ENCODE measurements at places on chromosomes 7 and 10. TPM values are rescaled to one million over a fixed set of nuclear protein-coding genes. Genes with fewer than 3 reads are reported as not detected.

- no peak for DNase-seq
Measured at GRCh38 chr7:132412435-132412834, 163.8 kb downstream of the PLXNA4 start.

GRCh38 chr10:31927884-31928548 lies 615 bp downstream of the ARHGAP12 start:
- DNase-seq, result peak; percentile 68

GRCh38 chr10:89032141-89032891 lies 41.7 kb downstream of the FAS start:
- DNase-seq, result no peak

DNA sequence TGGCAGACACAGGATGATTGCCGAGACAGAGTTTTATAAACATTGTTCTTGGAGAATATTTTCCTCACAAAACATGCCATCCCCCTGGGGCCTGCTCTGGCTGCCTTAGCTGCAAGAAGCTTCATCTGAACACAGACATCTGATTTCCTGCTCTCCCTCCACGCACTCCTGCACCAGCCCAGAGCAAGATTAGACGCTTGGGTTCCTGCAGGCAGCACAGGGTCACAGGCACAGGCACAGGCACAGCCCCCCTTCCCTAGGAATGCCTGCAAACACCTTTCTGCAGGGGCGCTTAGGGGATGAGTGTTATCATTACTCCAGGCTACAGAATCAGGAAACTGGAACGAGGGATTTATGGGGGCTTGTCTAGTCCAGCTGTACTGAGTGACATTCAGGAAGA lies 450.3 kb downstream of the GRID1 start:
- no peak for DNase-seq

- no peak for DNase-seq
Measured at GRCh38 chr10:7409732-7410168, 1.1 kb downstream of the SFMBT2 start.

GRCh38 chr10:33333260-33334101 lies 986 bp downstream of the NRP1 start:
- no peak for DNase-seq

- DNase-seq, result no peak
Measured at GRCh38 chr7:157412021-157412443, 75.2 kb downstream of the DNAJB6 start.

DNA sequence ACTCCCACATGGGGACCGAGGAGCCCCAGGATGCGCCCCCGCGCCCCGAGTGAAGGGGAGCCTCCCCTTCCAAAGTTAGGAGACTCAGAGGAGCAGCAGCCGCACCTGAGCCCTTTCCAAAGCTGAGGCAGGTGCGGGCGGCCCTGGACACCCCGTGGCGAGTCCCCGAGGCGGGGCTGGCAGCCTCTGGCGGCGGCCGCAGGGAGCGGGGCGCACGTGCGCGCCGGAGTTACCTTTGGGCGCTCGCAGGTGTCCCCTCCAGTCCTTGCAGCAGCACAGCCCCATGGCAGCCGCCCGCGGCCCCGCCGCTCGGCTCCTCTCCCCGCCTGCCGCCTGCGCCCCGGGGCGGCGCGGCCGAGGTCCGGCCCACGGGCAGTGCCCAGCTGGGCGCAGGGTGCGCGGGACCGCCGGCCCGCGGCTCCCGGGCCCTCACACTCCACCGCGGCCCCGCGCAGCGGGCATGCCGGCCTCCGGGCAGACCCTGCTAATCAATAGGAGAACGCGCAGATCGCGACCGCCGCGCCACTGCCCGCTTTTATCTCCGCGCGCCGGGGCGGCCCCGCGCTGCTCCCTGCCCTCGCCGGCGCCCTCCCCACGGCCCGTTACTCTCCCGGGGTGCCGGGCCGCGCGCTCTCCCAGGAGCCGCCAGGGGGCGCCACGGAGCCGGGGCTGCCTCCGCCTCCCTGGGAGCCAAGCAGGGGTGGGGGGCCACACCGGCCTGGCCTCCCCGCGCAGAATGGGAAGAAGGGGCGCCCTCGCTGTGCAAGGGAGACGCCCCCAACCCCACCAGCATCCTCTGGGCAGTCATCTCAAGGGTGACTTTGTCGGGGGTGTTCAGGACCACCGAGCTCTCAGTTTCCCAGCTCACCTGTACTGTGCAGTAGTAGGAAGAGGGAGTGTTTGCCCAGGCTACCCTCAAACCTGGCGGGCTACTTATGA lies 80.8 kb downstream of the ARHGAP22 start:
- peak; percentile 47 for DNase-seq

DNA sequence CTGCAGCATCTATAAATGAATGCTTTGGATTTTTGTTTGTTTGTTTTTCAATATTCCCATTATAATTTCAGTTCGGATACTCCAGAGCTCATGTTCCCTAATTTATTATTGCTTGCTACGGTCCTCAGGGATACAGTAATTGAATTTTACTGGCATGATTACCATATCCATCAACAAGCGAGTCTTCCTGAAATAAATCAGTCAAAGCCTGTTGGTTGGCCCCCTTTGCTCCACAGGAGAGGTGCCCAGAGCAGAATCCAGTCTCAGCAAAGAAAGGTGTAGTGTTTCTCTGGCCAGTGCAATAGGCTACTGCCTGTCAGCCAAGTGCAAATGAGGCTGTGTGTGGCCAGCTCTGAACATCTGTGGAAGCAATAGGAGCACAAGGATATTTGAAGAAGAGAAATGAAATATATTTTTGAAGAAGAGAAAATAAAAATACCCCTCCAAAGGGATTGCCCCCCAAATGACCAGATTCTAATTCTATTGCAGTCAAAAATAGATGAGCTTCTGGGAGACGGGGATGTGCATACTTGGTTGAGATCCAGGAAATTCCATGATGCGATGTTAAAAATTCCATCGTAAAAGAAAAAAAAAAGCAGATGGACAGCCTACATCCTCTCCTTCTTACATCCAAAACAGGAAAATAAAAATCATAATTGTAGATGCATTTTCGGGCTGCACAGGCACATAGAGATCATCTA lies 18.1 kb downstream of the TRIL start:
- DNase-seq, result no peak

DNA sequence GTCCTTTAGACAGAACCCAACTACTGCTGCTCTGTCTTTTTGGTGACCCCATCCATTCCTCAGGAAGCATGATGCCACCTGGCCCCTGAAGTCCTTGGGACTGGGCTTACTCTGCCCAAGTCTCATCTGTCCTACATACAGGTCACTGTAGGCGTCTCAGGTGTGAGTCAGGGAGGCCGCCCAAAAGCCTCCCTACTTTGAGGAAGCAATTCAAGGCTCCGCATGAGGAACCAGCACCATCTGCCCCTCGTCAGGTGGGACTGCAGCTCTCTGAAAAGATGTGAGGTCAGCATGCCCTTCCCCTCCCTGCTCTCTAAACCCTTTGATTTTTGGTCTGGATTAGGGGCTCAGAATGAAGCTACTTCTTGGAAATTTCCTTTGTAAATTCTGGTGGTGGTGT lies 354.8 kb downstream of the CXCL12 start:
- DNase-seq, result no peak

GRCh38 chr7:102310414-102310815 lies 23.7 kb downstream of the SH2B2 start:
- no peak for DNase-seq

DNA sequence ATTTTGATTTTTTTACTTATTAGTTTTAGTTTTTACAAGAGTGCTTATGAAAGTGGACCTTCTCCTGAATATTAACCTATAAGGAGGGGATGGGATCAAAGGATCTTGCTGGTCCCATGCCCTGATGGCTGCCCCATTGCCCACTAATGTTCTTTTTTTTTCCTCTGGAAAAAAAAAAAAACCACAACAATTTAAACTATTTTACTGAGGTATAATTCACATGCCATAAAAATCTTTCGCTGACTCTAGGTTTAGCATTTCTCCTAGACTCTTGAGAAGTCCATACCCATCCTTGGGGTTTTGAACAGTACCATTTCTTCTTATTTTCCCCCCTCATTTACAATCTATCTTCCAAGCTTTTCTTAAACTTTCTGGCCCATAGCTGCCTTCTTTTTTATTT lies 481.8 kb downstream of the TFEC start:
- no peak for DNase-seq

DNA sequence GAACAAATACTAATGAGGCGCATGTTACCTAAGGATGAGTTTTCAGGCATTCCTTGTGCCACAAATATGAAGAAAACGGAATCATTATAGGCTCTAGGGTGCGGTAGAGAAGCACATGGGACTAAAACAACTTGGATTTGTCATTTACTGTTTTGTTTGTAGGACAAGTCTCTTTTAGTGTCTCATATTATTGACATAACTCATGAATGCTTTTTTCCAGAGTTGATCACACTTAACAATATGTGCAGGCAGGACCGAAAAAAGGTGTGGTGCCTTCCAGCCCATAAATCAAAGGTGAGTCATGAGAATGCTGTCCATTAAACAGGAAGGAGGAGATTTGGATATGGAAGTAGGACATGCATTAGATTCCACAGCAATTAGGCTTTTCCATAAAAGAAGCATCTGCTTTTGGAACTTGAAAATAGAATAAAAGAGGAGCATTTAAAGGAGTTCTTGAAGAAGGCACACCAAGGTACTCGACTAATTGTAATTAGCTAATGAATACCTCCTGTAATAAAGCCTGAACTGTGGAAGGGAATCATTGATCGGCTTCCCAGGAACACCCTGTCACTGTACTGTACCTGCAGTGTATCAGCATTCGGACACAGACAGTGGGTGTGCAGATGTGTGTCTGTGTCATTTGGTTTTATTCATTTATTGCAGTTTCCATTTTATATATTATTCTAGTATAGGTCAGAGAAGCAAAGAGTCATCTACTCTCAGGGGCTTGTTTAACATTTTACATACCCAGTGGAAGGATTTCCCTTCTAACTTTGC lies 119.7 kb upstream of the KLF14 start:
- DNase-seq, result no peak

DNA sequence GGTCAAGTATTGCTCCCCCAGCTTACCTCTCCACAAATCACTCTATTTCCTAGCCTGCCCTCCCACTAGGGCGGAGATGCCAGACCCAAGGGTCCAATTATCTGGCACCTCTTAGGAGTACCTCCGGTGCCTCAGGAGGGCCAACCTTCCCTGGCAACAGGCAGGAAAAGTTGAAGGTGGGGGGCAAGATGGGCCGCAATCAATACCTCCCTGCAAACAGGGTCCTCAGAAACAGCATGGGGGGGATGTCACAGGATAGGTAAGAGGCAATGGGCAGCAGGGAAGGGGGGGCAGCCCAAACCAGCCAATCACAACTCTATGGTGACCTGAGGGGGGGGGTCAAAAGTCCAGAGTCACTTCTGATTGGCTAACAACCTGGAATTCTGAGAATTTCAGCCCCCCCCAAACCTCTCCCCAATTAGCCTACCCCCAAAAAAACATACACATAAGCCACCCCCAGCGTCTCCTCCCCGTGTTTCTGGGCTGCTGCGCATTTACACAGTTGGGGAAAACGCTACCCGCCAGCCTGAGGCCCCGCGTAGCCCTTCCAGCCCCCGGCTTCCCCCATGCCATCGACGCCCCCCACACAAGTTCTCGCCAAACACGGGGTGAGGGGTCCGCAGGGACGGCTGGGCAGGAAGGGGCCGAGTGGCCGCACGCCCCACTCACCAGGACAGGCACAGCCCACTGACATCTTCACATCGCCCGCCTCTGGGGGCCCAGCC lies 589 bp downstream of the LDB1 start:
- DNase-seq, result peak; percentile 80

DNA sequence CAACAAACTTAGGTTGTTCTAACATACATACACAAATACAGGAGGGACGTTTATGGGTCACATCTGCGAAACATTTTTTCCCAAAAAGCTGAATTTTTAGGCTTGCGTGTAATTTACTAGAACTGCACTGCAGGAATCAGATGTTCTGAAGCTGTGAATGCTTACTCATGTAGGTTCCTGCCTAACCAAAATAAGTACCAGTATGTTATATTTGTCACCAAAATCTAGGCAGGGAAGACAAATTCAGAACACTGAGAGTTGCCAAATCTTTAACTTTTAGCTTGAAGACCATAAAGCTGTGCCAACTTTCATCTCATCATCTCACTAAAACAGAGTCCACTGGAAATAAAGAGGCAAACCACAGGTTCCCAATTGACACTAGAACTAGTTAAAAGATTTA lies 5.7 kb downstream of the UBE2H start:
- no peak for DNase-seq

GRCh38 chr10:27624941-27625340 lies 120.7 kb downstream of the MKX start:
- DNase-seq, result no peak

DNA sequence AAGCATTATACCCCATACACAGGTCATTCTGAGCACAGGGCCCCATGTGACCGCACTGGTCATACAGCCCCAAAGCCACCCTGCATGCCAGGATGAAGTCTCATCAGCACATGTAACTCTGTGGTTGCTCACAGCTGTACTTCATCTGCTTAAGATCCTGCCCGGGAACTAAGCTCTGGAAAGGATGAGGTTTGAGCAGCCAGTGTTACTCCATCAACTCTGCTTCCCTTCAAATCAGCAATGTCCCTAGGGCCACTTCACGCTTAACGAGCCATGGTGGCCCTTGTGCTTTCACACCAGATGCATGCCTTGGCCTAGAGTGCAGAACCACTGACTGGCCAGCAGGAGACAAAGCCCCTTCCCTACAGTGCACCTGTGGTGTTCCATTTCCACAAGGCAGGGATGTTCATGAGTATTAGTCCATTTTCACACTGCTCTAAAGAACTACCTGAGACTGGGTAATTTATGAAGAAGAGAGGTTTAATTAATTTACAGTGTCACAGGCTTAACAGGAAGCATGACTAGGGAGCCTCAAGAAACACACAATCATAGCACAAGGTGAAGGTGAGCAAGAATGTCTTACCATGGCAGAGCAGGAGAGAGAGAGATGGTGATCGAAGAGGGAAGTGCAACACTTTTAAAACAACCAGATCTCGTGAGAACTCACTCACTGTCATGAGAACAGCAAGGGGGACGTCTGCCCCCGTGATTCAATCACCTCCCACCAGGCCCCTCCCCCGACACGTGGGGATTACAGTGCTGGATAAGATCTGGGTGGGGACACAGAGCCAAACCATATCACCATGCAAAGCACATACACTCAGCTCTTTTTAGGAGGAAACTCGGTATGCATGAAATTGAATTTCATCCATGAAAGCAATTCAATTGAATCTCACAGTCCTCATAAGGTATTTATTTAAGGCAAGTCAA lies 149.0 kb upstream of the CDCA7L start:
- no peak for DNase-seq

DNA sequence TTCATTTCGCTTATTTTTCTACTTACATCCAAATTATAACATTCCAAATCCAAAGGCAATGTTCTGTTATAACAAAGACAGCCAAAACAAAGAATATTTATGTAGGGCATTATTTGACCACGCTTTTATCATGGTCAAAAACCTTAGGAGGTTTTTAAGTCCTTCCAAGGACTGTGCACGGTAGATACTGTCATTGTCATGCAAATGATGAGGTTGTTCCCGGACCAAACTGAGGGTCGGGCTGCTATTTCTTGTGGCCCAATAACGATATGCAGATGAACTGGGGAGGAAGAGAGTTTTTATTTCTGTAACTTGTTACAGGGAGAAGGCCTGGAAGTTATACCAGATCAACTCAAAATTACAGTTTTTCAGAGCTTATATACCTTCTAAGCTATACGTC lies 56.6 kb upstream of the STEAP4 start:
- DNase-seq, result no peak

ELN gene
- 836 TPM for total RNA-seq

GPR37 gene
- total RNA-seq, result 0.99 TPM

CALN1 gene
- total RNA-seq, result 0.33 TPM

BAIAP2L1 gene
- 1.8 TPM for total RNA-seq

CRHR2 gene
- total RNA-seq, result 1.5 TPM

SHH gene
- total RNA-seq, result 0.10 TPM

RNF32 gene
- total RNA-seq, result not detected

C10orf143 gene
- total RNA-seq, result 1.9 TPM

ARHGAP22 gene
- 19.1 TPM for total RNA-seq

UNC5B gene
- 13.0 TPM for total RNA-seq

IL15RA gene
- 21.2 TPM for total RNA-seq

All from aorta (tissue), 5 donors.